ENCODE measurements at places on chromosomes 4 and X.
A peak's percentile ranks its signal among the peaks of the same experiment; 100 is the strongest.

GRCh38 chr4:4415806-4416805 is 29.2 kb downstream of the NSG1 start:
- DNase-seq, result no peak

GRCh38 chr4:61004651-61005170 is 195.4 kb upstream of the ADGRL3 start:
- peak; percentile 61 for DNase-seq

GRCh38 chr4:3756343-3757059 is 9.7 kb upstream of the ADRA2C start:
- DNase-seq, result no peak

GRCh38 chrX:101415180-101416145 is 7.4 kb downstream of the HNRNPH2 start:
- peak; percentile 85 for DNase-seq

DNA sequence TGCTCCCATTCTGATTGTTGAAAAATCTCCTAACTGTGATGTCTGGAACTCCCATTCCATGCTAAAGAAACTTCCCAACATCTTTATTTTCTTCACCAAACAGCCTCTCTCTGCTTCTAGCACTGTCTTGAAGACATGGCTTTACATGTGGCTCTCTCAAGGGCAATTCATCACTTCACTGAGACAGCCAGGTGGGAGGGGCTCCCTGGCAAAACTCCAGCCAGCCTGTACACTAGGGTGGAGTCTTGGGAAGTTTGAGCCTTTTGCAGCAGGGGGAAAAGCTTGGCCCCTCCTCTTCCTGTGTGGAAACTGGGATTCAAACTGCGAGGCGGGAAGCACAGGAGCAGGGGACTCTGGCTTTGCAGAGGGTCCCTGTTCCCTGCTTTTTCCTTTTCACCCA is 130.5 kb upstream of the TTC29 start:
- no peak for DNase-seq

DNA sequence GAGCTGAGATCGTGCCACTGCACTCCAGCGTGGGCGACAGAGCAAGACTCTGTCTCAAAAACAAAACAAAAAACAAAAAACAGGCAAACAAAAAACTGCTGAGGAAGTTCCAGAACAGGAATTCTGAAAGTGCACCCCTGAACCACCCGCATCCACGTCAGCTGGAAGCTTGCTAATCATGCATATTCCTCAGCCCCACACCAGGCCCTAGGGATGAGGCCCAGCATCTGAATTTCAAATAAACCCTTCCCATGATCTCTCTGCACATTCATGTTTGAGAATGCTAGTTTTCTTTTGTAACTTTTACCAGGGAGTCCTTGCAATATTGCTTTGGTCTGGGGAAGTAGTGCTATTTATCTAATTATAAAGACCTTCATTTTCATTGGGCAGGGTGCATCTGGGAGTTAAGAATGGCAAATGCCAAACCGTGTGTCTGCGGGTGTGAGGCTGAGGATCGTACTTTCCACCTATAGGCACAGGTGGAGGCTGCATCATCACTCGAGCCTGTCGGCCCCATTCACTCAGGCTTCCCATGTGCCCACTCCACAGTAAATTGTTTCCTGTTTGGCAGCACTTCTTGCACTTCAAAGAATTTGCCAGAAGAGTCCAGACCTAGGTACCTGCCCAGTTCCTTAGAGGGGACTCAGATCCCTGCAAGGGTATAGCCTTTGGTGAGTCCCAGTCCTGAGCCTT is 23.6 kb downstream of the CCKAR start:
- DNase-seq, result no peak

GRCh38 chr4:168167714-168168284 is 75.5 kb downstream of the ANXA10 start:
- peak; percentile 20 for DNase-seq

GRCh38 chr4:83178029-83178428 is 63.5 kb upstream of the PLAC8 start:
- no peak for DNase-seq

DNA sequence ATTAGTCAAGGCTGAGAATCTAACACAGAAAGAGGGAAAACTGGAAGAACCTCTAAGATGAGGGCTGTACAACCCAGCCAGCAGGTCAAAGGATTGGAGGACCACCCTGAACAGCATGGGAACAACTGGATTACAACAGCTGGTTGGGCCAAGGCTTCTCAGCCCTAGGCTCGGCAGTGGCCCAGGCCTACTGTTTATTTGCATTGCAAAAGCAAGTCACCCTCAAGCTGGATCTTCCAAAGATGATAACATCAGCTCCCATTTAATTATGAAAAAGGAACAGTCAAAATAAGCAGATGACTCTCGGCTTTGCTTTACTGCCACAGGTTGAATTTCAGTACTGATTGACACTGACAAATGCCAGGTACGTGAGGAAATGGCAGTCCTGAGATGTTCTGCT is 61.8 kb downstream of the GPC3 start:
- DNase-seq, result no peak

- no peak for DNase-seq
Measured at GRCh38 chr4:1382776-1383727, 23.2 kb downstream of the NKX1-1 start.

DNA sequence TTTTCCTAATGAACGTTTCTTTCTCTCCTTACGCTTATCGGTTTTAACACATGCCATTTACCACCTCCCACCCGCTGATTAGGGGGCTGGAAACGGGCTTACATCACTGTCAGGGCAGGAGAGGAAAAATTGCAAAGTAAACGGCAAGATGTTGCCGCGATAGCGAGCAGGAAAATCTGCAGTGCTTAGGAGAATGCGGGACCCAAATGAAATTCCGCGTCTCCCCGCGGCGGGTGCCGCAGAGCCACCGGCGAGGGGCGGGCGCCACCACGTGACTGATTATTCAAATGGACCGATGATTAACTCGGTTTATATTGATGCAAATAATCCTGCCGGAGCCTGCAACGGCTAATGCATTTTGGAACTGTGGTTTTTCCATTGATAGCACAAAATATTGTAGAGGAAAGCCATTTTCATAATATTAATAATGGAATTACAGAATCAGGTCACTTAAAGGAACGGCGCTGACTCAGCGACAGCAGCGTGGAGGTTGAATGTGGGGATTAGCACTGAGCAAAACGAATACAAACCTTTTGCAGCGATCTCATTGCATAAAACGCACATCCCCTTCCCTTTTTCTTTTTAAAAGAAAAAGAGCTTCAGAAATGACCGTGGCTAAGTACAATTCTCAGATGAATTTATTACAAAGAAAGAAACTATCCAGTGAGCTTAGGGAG is 224.2 kb downstream of the STIM2 start:
- DNase-seq, result peak; percentile 13

DNA sequence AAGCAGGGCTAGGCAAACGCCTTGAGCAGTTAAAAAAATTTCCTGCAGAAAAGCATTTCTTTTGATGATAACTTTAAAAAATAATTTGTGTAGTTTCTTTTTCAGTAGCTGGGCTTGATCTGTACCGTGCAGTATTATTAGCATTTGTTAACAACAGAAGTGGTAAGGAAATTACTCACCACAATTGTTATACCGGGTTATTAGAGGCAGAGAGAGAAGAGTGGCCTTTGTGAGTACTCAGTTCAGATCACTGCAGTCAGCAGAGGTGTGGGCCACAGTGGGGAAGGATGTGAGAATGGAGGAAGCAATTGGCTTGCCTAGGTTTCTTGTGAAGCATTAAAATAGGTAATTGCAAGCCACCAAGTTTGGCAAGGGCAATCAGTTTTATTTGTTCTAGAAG is 14.3 kb upstream of the IL21 start:
- DNase-seq, result no peak

DNA sequence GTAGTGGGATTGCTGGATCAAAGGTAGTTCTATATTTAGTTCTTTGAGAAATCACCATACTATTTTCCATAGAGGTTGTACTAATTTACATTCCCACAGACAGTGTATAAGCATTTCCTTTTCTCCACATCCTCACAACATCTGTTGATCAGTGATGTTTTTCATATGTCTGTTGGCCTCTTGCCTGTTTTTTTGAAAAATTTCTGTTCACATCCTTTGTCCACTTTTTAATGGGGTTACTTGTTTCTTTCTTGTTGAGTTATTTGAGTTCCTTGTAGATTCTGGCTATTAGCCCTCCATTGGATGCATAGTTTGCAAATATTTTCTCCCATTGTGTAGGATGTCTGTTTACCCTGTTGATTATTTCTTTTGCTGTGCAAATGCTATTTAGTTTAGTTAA is 72.6 kb downstream of the STOX2 start:
- DNase-seq, result no peak

- no peak for DNase-seq
Measured at GRCh38 chr4:85675076-85676049, 200.4 kb downstream of the ARHGAP24 start.

DNA sequence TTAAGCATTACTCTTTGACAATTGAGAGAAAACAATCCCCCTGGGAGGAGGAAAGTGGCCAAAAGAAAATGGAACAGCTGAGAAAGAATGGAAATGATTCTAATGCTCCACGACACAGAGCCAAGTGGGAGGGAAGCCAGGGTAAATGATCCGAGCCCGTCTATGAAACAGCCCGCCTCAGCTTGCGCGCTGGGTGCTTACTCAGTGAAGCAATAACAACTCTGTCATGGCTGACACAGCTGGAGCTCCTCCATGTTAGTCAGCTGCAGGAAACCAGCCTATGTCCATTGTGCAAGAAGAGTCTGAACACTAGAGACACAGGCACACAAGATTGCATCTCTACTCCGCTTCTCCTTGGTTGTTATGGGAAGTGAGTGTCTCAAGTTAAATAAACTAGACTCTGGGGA is 19.3 kb downstream of the NOA1 start:
- DNase-seq, result peak; percentile 99

GRCh38 chr4:154961263-154961662 is 180.2 kb downstream of the RBM46 start:
- no peak for DNase-seq

DNA sequence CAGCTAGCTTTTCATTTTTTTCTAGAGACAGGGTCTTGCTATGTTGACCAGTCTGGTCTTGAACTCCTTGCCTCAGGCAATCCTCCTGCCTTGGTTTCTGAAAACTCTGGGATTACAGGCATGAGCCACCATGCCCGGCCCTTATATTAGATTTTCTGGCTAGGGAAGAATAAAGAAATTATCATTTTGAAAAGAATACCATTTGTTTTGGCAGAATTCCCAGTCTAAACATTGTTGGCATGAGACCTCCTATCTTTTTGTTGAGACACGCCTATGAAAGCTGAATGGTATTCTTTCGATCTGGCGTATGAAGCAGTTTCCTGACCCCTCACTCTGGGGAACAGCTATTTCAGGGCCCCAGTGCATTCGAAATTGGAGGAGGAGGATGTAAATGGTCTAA is 107.0 kb downstream of the REPS2 start:
- DNase-seq, result no peak

Measured in adipocyte (in vitro differentiated cells).